ENCODE measurements at places on chromosomes 11 and 22.

DNA sequence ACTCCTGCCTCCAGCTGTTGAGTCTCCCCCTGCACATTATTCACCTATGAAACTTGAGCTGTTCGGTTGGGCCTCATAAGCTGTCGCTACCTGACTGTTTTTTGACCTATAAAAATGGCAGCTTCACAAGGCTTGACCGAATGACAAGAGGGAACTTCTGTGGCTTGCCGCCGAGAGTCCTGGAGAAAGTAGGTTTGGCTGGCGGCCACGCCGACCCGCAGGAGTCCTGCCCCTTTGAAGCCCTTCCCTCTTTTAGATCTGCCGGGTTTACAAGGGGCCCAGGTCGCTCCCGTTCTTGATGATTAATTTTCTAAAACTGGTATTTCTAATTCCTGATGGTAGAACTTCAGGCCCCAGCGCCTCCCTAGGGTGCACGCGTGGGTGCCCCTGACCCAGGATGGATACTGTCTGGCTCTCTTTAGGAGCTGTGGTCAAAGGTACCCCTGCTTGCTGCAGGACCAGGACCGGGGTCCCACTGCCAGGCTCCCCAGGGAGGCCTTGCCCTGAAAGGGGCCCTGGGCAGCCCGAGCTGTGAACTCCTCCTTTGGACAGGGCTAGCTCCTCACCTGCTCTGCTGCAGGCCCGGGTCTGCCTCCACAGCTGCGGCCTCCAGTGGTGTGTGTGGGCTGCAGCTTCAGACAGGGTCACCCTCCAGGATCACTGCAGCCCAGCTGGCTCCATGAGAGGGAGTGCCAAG, 171.8 kb downstream of the CTTN start:
- DNase-seq = no peak

GRCh38 chr11:87974797-87975196, 200.4 kb downstream of the RAB38 start:
- no peak for DNase-seq

- DNase-seq = no peak
These were observed 63.4 kb downstream of the IGLL5 start for GRCh38 chr22:22951035-22951434.

GRCh38 chr11:102545701-102546100, 15.2 kb upstream of the MMP7 start:
- no peak for DNase-seq

GRCh38 chr11:127061947-127062346, 61.4 kb upstream of the KIRREL3 start:
- DNase-seq = no peak

DNA sequence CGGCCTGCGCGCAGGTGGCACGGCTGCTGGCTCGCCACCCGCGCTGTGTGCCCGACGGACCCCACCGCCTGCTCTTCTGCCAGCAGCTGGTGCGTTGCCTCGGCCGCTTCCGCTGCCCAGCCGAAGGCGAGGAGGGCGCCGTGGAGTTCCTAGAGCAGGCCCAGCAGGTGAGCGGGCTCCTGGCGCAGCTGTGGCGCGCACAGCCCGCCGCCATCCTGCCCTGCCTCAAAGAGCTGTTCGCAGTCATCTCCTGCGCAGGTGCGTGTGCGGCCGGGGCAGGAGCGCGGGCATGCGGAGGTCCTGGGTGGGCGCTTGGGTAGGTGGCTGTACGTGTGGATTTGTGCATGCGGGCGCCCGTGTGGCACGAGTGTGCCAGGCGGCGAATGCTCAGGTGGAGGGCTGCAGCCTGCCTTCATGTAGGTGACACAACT, 8.0 kb downstream of the USP35 start:
- no peak for DNase-seq

DNA sequence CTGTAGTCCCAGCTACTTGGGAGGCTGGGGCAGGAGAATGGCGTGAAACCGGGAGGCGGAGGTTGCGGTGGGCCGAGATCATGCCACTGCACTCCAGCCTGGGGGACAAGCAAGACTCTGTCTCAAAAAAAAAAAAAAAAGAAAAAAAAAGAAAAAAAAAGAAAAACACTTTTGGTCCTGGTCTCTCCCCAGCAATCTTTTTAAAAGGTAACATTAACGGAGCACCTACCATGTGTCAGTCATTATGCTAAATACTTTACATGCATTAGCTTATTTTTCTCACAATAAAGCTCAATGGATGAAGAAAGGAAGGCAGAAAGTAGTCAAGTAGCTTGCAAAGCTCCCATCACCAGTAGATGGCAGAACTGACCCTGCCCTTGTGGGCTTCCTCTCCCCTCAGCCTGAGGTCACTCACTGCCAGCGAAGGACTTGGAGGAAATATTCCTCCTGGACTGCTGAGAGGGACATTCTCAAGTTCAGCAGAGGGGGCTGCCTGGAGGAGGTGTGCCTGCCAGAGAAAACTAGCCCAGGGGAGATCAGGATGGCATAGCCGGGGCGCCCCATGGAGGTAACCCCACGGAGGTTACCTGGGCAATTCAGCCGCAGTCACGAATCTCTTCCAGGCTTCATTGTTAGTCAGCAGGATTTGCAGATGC, 15.5 kb downstream of the APOL3 start:
- DNase-seq = peak; percentile 60

- DNase-seq = peak; percentile 54
These were observed 354.4 kb downstream of the SOX6 start for GRCh38 chr11:16001899-16002426.

- DNase-seq = no peak
These were observed 37.4 kb upstream of the TP53I11 start for GRCh38 chr11:44988111-44988510.

- no peak for DNase-seq
These were observed 80.4 kb downstream of the ATXN10 start for GRCh38 chr22:45752036-45752435.

GRCh38 chr11:69166218-69167115, 10.7 kb downstream of the SMIM38 start:
- DNase-seq = no peak

DNA sequence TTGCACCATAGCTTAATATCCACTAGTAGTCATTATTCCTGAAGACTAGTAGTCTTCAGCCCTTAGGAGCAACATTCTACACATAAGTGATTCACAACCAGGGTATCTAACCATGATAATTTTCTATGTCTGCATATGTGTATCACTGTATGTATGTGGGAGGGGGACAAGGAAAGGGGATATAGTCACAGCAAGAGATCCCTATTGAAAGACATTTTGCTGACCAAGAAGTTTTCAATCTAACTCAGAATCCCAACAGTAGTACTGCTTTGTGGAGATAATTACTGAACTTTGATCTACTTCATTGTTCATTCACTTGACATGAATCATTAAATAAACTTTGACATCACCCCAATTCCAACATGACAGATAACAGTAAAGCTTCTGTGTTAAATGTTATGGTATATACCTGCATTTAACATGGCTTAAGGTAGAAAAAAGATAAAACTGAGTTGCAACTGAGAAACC, 10.3 kb downstream of the PIK3C2A start:
- DNase-seq = no peak

- DNase-seq = no peak
These were observed 3.4 kb downstream of the CD82 start for GRCh38 chr11:44568658-44569473.

DNA sequence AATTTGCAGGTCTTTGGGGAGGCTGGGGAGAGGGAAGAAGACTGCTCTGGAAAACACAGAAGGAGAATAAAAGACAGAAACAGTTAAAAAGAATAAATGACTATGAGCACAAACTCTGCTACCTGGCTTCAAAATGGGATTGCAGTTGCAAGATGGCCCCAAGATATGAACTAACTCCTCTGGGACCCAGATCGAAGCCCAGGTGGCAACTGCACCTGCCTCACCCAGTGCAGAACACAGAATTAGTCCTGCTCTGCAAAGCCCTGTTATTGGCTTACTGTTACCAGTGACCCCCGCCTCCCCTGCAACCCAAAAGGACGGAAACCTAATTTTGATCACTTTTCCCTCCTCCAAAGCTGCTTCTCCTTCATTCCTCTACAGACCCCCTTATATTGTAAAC, 35.9 kb upstream of the POU2AF1 start:
- DNase-seq = no peak

GRCh38 chr11:36288442-36289225, 590 bp downstream of the COMMD9 start:
- no peak for DNase-seq

DNA sequence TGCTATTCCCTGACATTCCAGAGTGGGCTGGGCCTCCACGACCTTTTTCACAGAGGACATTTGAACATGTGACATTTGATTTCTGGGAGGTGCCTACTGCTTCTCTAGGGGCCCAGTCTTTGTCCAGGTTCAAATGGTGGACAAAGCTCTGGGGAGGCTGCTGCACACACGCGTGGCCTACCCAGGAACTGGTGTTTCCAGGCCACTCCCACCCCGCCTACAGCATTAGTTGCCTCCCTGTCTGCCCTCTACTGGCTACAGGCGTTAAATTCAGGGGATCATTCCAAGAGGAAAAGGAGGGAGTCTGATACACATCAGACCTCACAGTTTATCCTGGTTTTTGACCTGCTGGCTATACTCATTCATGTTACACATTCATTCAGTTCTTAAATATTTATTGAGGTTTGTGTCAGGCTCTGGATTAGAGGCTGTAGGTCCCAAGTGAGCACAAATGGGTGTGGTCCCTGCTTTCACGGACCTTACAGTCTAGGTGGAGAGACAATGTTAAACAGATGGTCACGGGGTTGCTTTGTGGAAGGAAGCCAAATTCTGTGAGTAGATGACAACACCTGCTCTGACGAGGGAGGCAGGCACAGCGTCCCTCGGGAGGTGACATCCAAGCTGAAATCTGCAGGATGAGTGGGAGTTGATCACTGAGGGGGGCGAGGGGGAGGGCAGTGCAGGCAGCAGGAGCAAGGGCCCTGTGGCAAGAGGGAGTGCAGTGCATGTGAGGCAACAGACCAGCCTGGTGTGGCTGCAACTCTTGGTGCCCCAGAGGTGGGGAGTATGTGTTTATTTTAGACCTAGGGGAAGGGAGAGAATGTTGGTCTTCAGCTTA, 11.8 kb downstream of the TUB start:
- peak; percentile 79 for DNase-seq

- DNase-seq = no peak
These were observed 3.7 kb downstream of the NPTXR start for GRCh38 chr22:38840129-38840528.

- DNase-seq = peak; percentile 28
These were observed 1.3 kb downstream of the HIRA start for GRCh38 chr22:19429950-19430889.

DNA sequence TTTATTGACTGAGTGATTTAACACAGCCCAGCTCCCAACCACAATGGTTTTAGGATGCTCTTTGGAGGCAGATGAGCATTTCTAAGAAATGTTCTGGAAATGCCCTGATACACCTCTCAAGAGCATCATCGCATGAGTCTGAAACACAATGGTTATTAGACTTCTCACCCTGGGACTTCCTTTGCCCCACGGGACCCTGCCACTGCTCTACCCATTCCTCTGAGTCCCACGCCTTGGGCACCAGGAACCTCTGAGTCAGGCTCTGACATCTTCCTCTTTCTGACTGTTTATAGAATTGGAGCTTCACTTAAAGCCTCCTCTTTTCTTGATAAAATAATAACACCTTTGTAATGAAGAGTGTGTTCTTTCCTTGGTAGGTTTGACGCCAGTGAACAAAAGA, 85.6 kb upstream of the PARVA start:
- DNase-seq = no peak

DNA sequence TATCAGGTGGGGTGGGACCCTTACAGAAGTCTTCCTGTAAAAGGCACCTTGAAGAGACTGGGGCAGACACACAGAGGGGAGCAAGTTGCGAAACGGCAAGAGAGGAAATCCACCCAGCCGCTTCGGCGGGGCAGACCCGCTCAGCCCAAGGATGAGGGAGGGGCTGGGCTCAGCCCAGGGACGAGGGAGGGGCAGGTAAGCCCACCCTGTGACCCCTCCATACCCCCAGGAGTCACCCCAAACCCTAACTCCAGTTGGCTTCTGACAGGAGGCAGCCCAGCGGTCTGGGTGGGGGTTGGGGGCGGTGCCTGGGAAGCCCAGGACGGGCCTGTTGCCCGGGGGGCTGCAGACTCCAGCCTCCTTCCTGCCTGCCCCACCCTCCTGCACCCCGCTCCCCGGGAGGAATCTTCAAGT, 965 bp downstream of the OSBPL5 start:
- DNase-seq = no peak

- peak; percentile 27 for DNase-seq
These were observed 32.6 kb downstream of the MYO18B start for GRCh38 chr22:25774575-25775026.

GRCh38 chr11:61496602-61497400, 11.7 kb upstream of the LRRC10B start:
- no peak for DNase-seq

- DNase-seq = no peak
These were observed 15.8 kb downstream of the SHANK3 start for GRCh38 chr22:50688448-50688847.

DNA sequence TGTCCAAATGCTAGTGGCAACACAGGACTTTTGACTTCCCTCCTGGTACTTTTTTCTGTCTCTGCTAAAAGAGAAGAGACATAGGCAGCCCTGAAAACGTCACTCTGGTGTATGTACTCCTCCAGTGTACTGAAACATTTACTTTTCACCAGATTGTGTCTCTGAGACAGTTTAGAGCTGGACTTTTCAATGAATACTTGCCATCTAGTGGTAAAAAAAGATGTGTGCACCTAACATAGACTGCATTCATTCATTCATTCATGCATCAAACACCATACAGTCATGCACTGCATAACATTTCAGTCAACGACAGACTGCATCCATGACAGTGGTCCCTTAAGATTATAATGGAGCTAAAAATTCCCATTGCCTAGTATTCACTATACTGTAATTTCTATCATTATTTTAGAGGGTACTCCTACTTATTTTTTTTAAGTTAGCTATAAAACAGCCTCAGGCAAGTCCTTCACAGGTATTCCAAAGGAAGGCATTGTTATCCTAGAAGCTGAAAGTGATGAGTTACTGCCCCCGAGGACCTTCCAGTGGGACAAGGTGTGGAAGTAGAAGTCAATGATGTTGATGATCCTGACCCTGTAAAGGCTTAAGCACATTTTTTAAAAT, 186.2 kb downstream of the SPON1 start:
- DNase-seq = peak; percentile 23

- DNase-seq = no peak
These were observed 69.5 kb downstream of the NOX4 start for GRCh38 chr11:89421718-89422117.

DNA sequence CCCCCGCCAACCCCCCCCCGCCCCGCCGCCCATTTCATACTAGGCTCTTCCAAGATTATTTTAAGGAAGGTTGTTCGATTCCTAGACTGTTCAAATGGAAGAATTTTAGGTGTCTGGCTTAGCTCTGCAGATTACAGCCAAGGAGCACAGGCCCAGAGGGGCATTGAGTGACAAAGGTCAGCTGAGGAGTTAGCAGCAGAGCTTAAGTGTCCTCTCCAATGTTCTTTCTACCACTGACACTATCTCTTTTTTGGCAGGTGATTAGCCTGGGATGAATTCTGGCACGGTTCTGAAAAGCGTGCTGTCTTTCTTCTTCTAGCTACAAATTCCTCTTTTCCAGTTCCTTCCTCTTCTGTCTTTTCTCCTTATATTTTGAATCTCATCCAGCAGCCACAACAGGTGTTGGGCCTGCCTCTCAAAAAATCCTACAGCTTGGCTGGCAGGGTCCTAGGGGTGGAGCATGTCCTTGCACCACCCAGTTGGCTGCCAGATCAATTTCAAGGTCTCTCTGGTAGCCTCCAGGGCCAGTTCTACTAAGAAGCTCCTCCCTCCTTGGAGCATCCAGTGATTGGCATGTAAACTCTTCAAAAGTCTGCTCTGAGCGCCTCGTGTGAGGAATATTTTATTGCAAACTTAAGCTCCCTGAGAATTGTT, 23.0 kb downstream of the KCNE3 start:
- DNase-seq = no peak

- DNase-seq = no peak
These were observed 24.0 kb upstream of the P2RY2 start for GRCh38 chr11:73194034-73194507.

All from NCI-H526 (cell line).